ENCODE measurements at places on chromosomes 11 and 22.

DNA sequence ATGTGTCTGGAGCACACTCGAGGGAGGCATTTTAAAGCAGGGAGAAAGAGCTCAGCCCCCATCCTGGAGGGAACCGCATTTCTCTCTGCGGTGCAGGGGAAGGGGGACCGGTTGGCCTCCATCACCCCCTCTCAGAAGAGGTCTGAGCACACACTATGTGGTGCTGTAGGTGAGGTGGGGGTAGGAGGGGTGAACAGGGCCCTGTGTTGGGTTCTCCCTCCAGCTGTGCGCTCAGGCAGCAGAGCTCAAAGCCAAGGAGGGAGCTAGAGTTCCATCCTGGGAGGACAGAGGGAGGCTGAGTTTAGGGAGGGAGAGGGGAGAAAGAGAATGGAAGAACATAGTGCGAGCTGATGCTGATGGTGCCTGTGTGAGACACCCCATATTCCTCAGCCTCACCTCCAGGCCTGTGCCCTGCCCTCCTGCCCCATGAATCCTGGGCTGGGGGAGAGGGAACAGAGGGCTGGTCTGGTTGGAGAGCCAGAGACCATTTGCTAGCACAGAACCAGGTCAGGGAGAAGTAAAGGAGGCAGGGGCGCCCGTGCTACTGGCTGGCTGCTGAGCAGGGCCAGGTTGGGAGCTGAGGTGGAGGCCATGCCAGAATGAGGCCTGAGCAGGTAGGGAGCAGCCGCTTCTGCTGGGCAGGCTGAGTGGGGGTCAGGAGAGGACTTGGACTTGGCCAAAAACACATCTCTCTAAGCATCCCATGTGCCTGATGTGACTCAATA is 43.7 kb downstream of the ALX4 start:
- DNase-seq, result no peak

GRCh38 chr11:811446-812245 is 1.9 kb downstream of the RPLP2 start:
- DNase-seq, result no peak

DNA sequence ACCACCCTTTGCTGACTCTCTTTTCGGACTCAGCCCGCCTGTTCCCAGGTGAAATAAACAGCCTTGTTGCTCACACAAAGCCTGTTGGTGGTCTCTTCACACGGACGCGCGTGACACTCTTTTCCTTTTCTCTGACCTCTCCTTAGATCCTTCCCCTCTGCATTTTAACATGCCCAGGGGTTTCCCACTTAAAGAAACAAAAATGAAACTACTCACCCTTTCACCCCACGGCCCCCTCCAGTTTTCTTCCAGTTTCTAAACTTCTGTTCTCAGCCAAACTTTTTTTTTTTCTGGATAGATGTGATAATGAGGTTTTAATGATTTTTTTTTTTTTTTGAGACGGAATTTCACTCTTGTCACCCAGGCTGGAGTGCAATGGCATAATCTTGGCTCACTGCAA is 32.8 kb upstream of the NUP50 start:
- no peak for DNase-seq

DNA sequence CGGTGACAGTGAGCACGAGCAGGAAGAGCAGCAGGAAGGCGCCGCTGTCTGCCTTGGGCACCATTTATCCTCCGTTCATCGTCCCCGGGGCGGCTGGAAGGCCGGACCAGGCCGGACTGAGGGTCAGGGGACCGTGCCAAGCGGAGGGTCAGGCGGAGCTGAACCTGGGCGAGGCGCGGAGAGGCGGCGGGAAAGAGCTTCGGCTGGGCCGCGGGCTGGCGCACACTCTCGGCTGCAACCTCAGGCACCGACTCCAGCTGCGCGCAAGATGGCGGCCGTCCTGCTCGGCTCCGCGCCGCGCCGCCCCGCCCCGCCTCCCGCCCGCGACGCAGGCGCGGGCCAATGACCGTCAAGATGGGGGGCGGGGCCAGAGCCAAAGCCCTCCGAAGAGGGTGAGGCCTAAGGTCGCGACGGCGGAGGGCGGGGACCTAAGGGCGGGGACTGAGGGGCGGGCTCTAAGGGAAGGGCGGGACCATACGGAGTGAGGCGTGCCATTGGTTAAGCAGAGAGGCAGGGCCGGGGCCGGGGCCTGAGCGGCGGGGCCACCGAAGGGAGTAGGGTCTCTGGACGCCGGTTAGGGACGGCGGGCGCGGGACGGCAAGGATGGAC is at the start of gene DGCR2:
Gene DGCR2, minus strand, starts transcription at position 270 of the 609 bp plus-strand sequence. Its CDS starts 206 bp downstream, at position 64.
- peak; percentile 98 for DNase-seq

GRCh38 chr11:65927904-65928397 is 8.7 kb downstream of the DRAP1 start:
- DNase-seq, result peak; percentile 96

DNA sequence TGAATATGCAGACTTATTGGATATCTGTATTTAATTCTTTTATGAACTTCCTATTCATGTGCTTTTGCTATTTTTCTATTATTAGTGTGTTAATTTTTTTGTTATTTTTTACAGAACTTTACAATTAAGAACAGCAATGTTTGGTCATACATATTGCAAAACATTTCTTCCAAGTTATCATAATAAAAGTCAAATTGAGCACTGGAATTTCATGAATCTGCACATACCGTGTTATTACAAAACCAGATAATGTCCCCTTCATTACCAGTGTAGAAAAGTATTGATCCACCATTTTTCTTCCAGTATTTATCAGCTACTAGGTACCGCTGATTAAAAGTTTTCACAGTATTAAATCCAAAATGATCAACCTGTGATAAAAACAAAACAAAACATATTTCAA is 40.5 kb downstream of the PRCP start:
- DNase-seq, result no peak

DNA sequence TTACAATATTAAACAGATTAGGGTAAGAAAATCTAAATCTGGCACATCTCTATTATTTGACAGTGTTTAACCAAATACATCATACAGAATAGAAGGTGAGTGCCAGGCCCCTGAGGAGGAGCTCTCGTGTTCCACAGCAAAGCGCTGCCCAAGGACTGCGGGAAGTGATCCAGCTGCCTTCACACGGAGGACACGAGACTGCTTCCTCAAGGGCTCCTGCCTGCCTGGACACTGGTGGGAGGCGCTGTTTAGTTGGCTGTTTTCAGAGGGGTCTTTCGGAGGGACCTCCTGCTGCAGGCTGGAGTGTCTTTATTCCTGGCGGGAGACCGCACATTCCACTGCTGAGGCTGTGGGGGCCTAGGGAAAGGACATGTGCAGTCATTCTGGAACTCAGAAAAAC is 71.1 kb downstream of the NCAPD3 start:
- DNase-seq, result no peak

DNA sequence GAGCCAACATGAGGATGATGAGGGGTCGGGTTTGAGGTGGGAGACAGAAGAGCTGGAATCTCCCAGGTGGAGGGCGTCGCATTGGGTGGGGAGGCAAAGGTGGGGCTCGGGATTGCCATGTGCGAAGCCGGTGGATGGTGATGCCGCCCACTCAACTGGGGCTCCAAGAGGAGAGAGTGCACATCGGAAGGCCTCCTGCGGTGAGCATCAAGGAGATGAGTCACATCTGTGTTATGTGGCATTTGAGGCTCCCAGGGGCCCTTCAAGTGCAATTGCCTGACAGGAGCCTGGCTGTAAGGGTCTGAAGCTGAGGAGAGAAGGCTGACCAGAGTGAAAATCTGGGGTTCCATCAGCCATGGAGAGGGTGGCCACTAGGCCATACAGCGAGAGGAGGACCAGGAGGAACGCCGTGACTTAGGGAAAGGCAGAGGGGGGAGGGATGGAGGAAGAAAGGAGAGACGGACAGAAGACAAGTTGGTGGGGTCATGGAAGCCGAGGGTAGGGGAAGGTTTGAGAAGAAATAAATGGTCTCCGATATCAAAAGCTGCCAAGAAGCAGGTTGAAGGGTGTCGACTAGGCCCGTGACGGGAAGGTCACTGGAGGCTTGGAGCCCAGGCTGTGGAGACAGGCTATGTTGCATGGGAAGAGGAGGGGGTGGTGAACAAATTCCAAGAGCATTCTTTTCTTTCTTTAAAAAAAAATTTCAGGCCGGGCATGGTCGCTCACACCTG is 21.3 kb downstream of the RASD2 start:
- no peak for DNase-seq

GRCh38 chr11:117830674-117831351 is 6.3 kb upstream of the FXYD2 start:
- no peak for DNase-seq

- DNase-seq, result no peak
Measured at GRCh38 chr11:16925561-16926065, 88.6 kb downstream of the PLEKHA7 start.

DNA sequence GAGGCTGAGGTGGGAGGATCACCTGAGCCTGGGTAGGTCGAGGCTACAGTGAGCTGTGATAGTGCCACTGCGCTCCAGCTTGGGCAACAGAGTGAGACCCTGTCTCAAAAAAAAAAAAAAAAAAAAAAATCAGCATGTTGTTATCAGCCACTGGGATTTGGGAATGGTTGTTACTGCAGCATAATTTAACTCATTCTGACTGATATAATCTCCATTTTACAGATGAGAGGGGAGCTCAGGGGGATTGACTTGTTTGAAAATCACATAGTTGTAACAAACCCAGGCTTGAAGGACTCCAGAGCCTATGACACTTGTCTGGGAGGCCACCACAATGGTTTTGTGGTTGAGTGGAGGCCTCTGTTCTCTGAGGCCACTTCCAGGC is 3.0 kb upstream of the SEPTIN3 start:
- DNase-seq, result no peak

- no peak for DNase-seq
Measured at GRCh38 chr22:46589871-46590271, 30.3 kb upstream of the GRAMD4 start.

DNA sequence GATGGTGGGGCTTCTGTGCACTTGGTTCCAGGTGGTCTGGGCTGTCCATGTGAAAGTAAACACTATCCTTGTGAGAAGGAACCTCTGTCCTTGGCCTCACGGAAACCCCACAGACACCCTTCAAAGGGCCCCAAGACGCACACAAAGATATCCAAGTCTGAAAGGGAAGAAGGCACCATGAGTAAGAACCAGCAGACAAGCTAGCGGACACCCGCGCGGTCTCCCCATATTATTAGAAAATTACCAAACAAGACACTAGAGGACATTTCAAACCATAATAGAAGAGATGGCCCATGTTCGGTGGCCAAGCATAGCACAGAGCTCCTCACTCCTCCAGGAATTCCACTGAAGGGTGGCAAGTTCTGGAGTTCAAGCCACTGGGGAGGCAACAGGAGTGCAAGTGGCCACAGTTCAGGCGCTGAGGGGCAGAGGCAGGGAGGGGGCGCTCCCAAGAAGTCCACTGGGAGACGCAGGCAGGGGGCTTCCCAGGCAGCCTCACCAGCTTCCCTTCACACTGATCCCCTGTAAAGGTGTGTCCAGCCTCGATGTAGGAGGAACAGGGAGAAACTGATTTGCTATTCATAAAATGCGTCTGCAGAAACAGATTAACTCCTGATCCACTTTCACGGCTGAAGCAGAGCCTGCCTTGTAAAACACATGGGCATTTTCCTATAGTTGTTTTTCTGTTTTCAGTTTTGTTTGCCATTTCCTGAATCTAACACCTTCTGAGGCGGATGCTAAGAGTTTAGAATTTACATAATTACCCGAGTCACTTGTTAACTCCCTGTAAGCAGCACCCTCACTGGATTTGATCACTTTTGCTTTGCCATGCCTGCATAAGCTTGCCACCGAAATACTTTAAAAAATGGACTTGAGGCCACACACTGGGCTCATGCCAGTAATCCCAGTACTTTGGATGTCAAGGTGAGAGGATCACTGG is 9.1 kb upstream of the PPARA start:
- no peak for DNase-seq

- DNase-seq, result no peak
Measured at GRCh38 chr11:76008474-76008873, 193.5 kb downstream of the UVRAG start.

DNA sequence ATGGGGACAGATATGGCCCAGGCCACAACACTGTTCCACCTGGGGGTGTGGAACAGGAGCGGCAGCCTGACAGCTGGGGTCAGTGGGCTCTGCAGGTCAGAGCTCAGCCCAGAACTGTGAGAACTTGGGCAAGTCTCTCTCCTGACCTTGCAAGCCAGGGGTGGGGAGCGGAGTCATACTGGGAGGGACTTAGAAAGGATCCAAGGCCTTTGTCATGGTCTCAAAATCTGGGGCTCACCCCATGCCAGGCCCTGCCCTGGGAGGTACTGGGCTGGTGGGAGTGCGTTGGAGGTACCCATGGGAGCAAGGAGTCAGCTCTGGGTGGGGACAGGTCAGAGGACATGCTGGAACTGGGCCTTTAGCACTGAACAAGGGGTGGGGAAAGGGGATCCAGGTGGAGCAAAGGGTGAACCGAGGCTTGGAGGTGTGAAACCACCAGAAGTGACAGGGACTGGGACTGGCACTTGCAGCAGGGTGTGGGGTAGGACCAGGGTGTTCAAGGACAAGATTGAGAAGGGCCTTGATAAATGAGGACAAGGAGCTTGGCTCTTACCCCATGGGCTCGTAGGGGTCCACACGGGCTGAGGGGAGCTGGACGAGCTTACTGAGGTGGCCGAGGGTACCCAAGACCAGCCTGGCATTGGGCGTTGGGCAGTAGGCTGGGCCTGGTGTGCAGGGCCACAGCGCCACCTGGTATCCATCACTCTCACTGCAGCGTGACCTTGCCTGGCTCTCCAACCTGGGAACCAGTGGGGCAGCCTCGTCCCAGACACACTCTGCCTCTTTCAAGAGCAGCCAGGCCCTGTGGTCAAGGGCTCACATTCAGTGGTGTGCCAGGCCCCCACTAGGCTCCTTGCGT is 7.4 kb upstream of the PMM1 start:
- peak; percentile 74 for DNase-seq
